ENCODE measurements at places on chromosomes 12 and 14.
A peak's percentile ranks its signal among the peaks of the same experiment; 100 is the strongest.

DNA sequence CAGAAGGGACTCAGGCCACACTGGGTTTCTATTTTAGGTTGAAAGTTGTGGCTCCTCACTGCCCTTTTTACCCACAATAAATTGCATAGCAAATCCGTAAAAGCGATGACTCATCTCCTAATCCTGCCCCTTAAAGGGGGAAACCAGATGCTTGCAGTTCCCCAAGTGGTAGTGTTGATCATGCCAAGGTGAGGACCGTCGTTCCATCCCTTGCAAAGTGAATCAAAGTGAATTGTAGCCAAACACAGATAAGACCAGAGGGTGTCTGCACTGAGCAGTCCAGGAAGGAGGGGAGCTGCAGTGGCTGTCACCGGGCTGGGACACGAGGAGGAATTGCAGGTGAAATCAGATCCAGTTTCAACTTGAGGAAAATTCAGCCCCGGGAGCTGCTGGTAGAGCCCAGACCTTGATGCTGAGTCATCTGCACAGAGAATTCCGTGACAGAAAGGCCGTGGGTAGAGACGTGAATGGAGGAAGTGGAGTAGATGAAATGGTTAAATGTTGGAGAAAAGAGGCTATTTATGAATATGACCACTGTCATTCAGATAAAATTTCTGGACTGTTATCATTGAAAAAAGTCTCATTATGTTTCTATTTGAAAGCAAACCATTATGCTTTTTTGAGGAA lies 44.2 kb upstream of the MMP17 start:
- DNase-seq, result peak; percentile 75

GRCh38 chr12:109663795-109664194 lies 49.8 kb upstream of the FAM222A start:
- DNase-seq, result no peak

- peak; percentile 8 for DNase-seq
Measured at GRCh38 chr14:53924753-53925152, 31.9 kb downstream of the BMP4 start.

DNA sequence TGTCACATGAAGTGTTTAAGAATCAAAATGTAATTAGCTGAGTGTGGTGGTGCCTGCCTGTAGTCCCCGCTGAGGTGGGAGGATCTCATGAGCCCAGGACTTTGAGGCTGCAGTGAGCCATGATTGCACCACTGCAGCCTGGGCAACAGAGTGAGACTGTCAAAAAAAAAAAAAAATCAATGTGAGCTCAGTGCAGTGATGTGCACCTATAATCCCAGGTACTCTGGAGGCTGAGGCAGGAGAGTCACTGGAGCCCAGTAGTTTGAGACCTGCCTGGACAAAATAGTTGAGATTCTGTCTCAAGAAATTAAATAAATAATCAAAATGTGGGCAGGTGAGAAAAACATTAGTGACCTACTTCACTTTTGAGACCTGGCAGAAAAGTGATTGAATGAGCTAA lies 140.0 kb downstream of the MON2 start:
- no peak for DNase-seq

GRCh38 chr14:35985474-35986218 lies 159.5 kb downstream of the BRMS1L start:
- peak; percentile 8 for DNase-seq

GRCh38 chr12:101929365-101930041 lies 52.1 kb downstream of the DRAM1 start:
- DNase-seq, result no peak

DNA sequence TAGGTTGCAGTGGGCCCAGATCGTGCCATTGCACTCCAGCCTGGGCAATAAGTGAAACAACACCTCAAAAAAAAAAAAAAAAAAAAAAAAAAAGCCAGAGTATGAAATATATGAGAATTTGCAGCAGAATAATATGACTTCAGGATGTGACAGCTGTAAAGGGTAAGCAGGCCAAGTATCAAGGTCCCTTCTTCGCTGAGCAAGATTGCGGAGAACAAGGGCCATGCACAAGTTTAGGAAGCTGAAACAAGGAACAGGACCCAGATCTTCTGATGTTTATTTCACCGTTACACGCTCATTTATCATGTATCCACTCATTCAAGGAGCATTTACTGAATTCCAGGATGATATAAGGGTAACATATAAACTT lies 659 bp upstream of the FOXJ2 start:
- DNase-seq, result no peak

- peak; percentile 4 for DNase-seq
Measured at GRCh38 chr12:78088391-78088832, 257.7 kb downstream of the NAV3 start.

GRCh38 chr14:106790189-106791036 lies 1264.0 kb downstream of the TMEM121 start:
- peak; percentile 57 for DNase-seq

GRCh38 chr12:130119241-130119861 lies 42.9 kb upstream of the FZD10 start:
- no peak for DNase-seq

DNA sequence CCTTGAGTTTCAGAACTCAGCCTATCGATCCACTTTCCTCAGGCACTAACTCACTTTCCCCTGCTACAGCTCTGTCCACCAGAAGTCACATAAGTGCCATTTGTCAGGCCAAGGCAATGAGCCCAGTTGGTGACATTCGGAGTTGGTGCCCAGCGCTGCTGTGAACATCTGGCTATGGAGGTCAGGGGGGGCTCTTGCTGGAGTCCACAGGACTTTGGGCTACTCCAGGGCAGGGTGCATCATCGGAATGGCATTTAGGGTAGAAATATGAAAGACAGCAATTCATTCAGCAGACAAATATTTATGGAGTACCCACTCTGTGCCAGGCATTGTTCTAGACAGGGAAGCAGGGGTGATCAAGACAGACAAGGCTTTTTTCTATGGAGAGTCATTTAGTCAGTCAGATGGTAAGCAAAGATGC lies 1.5 kb upstream of the PPP1CC start:
- DNase-seq, result no peak

GRCh38 chr14:101775826-101776225 lies 14.3 kb downstream of the PPP2R5C start:
- no peak for DNase-seq

DNA sequence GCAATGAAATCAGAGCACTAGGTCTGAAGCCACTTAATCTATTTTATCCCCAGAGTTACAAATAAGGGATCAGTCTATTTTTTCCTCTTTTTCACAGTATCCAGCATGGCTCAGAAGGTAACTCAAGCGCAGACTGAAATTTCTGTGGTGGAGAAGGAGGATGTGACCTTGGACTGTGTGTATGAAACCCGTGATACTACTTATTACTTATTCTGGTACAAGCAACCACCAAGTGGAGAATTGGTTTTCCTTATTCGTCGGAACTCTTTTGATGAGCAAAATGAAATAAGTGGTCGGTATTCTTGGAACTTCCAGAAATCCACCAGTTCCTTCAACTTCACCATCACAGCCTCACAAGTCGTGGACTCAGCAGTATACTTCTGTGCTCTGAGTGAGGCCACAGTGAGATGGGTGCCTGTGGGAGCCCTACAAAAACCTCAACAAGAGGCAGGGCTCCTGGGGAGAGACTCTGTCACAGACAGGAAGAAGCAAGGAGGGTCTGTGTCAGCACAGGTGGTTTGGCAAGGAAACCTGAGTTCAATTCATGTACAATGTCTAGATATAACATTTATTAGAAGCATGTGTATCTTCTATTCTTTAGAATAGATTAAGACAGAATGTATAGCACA lies 334.3 kb upstream of the OR4E1 start:
- no peak for DNase-seq

DNA sequence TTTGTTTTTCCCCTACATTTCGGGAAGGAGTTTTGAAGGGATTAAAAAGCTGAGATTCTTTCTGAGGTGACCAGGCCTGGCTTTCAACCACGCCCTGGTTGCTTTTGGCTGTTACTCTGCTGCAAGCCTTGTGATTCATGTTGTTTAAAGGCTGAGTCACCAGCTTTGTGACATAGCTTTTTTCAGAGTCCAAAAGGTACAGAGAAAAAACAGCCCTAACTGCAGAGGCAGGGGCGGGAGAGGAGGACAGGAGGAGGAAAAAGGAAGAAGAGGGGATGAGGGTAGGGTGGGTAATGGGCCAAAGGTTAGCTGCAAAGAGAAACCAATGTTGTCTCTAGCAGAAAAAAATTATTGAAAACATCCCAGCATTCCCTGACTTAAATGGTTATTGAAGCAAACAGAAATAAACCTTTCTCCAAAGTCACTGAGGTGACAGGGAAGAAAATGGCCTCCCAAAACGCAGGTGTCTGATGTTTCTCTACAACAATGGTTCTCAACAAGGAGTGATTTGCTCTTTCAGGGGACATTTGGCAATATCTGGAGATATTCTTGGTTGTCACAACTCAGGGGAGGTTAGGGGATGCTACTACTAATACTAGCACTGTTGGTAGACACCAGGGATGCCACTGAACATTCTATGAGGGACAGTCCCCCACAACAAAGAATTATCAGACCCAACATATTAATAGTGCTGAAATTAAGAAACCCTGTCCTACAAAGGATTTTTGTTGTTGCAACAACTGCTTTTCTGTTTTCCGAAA lies 2.1 kb upstream of the UBC start:
- DNase-seq, result no peak

GRCh38 chr14:101179691-101180211 lies 276.2 kb upstream of the RTL1 start:
- DNase-seq, result no peak

GRCh38 chr12:94749890-94750289 lies 99.5 kb upstream of the TMCC3 start:
- no peak for DNase-seq

DNA sequence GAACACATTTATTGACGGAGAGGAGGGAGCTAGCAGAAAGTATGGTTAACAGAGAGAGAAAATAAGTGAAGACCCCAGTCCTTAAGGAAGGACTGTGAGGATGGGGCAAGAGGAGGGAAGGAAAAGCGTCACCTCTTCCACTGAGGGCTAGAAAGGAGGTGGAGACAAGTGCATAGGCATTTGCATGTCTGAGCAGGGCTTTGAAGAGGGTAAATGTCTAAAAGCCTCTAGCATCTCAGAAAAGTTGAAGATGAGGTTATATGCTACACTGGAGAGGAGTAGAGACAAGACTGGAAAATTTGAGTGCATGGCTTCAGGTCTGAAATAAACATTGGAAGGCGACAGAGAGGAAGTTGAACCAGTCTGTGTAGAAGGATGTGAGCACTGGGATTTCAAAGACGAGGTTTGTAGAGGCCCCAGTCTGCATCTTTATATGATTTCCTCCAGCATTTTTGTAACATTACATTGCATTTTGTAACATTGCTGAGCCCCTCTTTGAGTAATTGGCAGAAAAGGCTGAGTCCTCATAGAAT lies 98.5 kb upstream of the IFNG-AS1 start:
- DNase-seq, result no peak

DNA sequence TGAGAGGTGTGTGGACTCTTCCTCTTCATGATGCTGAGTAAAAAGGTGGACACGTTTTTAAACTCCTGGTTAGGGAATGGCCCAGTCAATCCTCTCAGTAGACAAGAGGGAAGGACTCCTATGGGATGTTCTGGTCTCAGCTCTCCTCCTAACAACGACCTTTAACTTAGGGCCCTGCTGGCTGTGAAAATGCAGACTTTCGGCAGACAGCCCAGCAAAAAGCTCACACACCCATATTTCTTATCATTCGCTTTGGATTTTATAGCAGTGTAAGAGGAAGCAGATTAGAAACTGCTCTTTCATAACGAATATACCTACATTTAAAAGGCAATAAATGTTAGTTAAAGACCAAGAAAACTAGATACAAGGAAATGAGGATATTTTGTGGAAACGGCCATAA lies 18.0 kb upstream of the YARS2 start:
- DNase-seq, result no peak

GRCh38 chr12:1810201-1810930 lies 10.0 kb upstream of the LRTM2 start:
- DNase-seq, result no peak

- DNase-seq, result no peak
Measured at GRCh38 chr14:22159099-22159498, 429.9 kb downstream of the DAD1 start.

GRCh38 chr14:101215927-101216326 lies 312.4 kb upstream of the RTL1 start:
- no peak for DNase-seq

- no peak for DNase-seq
Measured at GRCh38 chr12:3225796-3226180, 148.6 kb downstream of the TSPAN9 start.

- no peak for DNase-seq
Measured at GRCh38 chr12:1252758-1253157, 261.7 kb downstream of the ERC1 start.

DNA sequence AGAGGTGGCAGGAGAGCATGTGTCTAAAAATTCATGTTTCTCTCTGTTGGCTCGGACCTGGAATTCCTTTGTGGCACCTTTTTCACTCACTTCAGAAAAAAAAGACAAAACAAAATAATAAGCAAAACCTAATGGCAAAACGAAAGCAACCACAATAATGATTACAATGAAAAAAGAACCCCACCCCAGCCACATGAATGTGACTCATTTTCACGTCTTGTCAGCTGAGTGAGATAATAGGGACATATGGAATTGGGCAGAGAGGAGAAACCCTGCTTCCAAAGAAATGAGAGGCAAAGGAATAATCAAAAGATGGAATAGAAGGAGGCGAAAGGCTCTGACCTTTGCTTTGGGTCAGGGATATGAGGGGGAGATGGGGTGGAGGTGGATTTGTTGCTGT lies 143.4 kb downstream of the SLC8A3 start:
- no peak for DNase-seq

- DNase-seq, result peak; percentile 36
Measured at GRCh38 chr14:91249841-91250616, 5.5 kb upstream of the GPR68 start.

GRCh38 chr12:41380878-41381277 lies 192.8 kb downstream of the PDZRN4 start:
- no peak for DNase-seq

GRCh38 chr14:76666746-76667145 lies 94.5 kb upstream of the VASH1 start:
- DNase-seq, result no peak

DNA sequence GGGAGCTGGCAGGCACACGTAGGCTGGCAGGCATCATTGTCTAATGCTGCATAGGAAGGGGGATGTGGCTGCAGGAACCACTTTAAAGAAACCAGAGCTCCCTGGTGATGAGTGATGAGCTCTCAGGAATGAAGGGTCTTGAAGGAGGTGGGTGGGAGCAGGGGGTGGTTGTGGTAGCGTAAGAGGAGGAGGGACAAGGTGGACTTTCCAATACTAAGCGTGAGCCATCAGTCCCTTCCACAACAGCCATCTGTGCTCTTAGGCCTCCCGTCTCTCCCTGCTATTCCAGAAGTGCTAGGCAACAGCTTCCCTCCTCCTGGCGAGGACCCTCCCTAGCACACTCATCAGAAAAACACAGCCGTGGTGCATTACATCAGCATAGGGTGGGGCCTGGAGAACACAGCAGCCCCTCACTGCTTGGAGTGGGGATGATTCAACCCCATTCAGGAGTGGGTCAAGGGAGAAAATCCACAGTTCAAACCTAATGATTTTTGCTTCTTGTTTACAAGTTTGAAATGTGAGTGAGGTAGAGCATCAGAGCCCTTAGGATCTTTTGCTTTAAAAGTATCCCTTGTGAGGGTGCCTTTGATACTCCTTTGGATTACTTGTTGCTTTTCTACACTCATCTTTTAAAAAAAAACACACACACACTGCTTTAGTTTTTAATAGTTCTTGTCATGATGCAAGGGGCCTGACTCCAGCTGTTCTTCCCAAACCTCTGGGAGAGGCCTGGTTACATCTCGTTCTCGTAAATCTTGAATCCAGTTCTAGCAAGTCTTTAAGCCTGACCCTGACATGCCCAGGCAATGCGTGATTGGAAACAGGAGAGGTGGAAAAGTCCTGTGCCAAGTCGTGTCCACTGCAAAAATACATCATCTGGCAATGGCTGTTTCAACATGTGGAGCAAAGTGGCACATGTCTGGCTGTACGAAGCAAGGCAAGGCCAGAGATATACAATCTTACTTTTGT lies 356.4 kb upstream of the DDHD1 start:
- no peak for DNase-seq

GRCh38 chr12:64451687-64452558 lies at the start of gene TBK1:
TBK1 (plus strand) TSS chr12:64452120; CDS start chr12:64455871, 3,751 bp downstream.
- DNase-seq, result peak; percentile 93
